ENCODE measurements at places on chromosomes 7 and 10.
A peak's percentile ranks its signal among the peaks of the same experiment; 100 is the strongest.

GRCh38 chr10:70592186-70592735 is 10.3 kb downstream of the PRF1 start:
- DNase-seq, result no peak

- DNase-seq, result no peak
Observed at GRCh38 chr7:117126676-117127075, 173.4 kb downstream of the ST7 start.

DNA sequence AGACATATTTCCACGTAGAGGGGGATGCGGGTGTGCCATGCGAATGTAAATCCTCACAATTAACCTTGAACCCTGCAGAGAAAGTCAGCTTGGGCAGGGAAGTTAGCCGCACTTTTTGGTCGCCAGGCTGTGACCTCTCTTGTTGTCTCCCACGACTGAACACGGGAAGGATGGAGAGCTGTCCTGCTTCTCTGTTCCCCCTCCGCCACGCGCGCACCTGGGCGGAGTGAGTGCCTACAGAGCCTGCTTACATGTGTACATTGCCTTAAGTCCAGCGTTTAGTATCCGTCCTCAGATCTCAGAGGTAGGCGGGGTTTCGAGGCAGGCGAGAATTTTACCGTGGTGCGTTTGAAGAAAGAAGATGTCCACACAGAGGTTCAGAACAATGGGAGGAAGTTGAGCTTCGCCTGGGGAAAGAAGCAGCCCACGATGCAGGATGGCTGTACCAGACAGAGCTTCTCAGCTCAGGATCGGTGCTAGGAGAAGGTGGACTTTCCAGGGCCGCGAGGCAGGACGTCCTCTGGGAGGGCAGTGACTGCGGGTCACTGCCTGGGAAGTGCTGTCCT is 482 bp upstream of the ERCC6 start:
- peak; percentile 30 for DNase-seq

GRCh38 chr7:128236924-128237586 is 4.0 kb upstream of the LEP start:
- DNase-seq, result peak; percentile 48

DNA sequence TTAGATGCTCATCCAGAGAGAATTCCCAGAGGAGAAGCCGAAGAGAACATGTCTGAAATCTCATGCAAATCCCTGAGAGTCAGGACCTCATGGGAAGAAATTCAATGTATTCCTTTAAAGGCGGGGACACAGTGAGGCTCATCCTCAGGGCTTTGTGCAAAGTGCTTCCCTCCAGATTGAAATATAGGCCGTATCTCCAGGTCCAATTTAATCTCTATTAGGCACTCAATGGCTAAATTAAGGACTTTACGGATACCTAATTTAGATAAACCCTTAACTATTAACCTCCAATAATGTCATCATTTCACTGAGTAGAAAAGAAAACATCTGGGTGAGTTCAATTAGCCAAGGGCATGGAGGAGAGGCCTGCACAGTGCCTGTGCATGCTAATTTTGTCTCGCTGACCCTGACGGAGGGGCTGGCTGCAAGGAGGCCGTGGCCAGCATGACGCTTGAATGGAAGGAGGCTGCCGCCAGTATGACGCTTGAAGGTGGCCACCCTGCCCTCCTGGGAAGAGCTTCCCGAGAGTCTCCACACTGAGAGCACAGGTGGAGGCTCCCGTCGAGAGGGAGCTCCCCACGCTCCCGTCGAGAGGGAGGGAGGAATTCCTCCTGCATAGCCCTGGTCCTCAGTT is 287.6 kb downstream of the ADARB2 start:
- DNase-seq, result no peak

DNA sequence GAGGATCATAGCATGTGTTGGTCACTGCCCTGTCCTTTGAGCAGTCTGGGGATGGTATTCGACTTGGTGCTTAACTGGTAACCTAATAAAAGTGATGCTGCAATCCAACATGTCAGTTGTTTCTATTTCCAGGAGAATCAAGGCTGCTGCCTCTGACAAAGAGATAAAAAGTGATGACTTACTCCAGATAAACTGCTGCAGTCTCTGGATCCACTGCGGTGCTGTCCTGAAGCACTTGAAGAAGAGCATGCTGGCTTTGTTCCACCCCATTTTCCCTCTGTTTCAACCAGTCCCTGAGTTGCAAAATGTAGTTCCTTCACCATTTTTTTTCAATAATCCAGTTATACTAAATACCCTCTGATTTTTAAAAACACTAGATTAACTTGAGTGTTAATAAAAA is 403.5 kb upstream of the ANKRD30A start:
- DNase-seq, result no peak
